Stimulated activated CD4-positive, alpha-beta T cell treated with anti-CD3 and anti-CD28 coated beads, Interleukin-1b, Interleukin-23, amount 100 ng/mL, for 4 hours (primary cell): ENCODE measurements at places on chromosomes 13 and 19.

- no peak for DNase-seq
These were observed 111.2 kb downstream of the KCNRG start for GRCh38 chr13:50126263-50126992.

DNA sequence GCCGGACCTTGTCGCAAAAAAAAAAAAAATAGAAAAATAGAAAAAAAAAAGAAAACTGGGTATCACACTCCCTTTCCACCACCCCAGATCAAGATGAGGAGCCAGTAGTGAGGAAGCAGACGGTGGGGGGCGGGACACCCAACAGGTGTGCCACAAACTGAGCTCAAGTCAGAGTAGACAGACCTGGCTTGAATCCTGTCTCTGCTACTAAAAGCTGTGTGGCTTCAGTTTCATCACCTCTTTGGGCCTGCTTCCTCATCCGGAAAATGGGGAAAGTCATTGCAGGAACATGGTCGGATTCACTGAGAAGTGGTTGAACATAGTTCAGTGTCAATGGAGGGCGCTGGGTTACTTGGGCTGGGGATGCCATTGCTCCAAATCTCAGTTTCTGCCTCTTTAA lies 2.9 kb downstream of the HIF3A start:
- no peak for DNase-seq

- no peak for DNase-seq
These were observed 752.2 kb downstream of the EFNB2 start for GRCh38 chr13:105783261-105783660.

DNA sequence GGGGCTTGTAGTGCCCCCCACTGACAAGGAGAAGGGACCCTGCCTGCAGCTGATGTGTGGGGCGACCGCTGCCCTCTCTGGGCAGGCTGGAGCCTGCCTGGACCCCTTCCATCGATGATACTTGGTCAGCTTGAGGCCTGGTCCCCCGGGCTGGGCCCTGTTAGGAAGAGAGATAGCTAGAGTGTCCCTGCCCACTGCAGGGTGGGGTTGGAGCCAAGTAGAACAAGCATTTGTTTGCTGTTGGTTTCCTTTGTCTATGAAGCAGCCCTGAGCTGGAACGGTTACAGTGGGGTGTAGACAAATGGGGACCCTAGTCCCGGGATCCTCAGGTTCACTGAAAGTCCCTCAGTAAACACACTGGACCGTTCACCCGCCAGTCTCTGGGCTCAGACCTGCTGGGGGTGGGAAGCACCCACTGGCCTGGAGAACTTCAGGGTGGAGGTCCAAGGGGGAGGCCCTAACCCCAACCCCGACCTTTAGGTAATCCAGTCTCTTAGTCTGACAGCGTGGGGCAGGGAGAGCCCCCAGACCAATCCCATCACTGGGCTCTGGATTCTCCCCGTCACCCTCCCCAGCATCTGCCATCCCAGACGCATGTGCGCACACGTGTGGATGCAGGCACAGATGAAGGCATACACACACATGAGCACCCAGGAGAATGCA lies 204.8 kb upstream of the ZNF536 start:
- DNase-seq = no peak

DNA sequence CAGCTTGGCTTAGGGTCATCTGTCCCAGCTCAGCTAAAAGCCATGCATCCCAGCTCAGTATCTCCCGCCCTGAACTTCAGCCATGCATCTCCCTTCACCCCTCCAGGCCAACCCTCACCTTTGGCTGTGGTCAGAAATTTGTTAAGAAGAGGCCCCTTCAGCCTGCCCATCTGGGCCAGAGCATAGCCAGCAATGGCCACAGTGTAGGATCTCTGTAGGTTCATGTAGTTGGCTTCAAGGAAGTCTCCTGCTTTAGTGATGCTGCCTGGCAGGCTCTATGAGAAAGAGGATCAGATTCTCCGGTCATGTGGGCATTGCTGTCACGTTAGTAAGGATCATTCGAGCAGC lies 16.6 kb upstream of the TNFSF14 start:
- no peak for DNase-seq

DNA sequence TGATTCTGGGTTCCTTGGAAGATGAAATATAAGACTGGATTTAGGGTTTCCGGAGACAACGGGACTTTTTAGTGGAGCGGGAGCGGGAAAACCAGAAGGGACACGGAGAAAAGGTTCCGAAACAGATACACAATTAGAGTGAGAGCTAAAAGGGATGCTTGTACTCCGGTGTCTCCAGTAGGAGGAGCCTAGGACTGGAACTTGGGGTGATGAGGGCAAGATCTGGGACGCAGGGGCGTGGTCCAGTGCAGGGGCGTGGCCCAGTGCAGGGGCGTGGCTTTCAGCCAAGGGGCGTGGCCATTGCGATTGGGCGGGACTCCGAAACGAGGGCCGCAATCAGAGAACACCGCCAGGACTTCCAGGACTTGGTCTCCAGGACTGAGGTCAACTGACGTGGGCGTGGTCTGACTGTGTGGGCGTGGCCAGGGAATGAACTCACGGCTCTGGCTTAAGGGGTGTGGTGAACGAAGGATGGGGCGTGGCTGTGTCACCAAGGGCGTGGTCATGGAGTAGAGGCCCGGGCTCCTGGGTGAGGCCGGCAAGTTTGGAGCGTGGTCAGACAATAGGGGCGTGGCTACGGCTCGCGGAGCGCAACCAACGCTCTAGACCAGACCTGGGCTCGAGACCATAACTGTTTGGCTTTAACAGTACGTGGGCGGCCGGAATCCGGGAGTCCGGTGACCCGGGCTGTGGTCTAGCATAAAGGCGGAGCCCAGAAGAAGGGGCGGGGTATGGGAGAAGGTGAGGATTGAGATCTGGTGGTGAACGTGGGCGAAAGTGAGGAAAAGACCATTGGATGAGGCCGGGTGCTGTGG lies at the start of gene DKKL1:
TSS of gene DKKL1 (plus strand) at position 610 of the 815 bp plus-strand sequence. CDS start at position 732, 122 bp downstream.
- DNase-seq = peak; percentile 32

DNA sequence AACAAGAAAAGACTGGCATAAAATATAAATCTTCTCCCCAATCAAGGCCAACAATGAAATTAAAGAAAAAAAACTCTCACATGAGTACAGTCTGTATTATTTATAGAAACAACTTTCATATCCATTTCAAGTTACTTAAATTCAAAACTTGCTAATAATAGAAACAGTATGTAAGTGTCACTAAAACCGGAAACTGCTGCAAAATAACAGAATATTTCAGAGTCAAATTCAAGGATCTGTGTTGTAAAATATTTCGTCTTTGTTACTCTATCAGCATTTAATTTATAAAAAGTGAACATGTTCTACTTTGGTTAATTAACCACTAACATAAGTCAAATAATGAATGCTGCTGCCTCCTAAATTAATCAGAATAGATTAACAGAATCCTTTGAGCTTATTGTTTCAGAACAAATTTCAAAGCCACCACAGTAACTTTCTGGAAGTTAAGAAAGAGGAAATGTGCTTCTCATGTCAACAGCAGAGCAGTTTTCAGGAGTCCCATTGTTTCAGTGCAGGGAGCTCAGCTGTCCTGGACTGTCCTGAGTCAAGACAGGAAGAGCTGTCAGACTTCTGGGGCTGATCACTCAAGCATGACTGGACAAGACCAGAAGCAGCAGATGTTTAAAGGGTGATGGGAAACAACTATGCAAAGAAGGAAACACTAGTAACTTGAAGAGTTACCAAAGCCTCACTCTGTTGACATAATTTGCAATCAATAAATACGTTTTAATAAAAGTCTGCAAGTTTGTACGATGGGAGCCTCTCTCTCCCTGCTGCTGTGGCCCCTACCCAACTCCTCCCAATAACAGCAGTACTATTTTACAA lies 76.9 kb downstream of the FOXO1 start:
- no peak for DNase-seq

GRCh38 chr19:45589768-45590167 lies 5.2 kb upstream of the OPA3 start:
- DNase-seq = no peak

GRCh38 chr19:10984166-10984735 lies 23.4 kb downstream of the SMARCA4 start:
- no peak for DNase-seq

GRCh38 chr19:50203281-50204080 lies at the start of gene MYH14:
TSS of gene MYH14 (plus strand) at chr19:50203622. CDS start at chr19:50210366, 6,744 bp downstream.
- DNase-seq = peak; percentile 25

GRCh38 chr19:5293612-5294378 lies 46.8 kb downstream of the PTPRS start:
- no peak for DNase-seq

DNA sequence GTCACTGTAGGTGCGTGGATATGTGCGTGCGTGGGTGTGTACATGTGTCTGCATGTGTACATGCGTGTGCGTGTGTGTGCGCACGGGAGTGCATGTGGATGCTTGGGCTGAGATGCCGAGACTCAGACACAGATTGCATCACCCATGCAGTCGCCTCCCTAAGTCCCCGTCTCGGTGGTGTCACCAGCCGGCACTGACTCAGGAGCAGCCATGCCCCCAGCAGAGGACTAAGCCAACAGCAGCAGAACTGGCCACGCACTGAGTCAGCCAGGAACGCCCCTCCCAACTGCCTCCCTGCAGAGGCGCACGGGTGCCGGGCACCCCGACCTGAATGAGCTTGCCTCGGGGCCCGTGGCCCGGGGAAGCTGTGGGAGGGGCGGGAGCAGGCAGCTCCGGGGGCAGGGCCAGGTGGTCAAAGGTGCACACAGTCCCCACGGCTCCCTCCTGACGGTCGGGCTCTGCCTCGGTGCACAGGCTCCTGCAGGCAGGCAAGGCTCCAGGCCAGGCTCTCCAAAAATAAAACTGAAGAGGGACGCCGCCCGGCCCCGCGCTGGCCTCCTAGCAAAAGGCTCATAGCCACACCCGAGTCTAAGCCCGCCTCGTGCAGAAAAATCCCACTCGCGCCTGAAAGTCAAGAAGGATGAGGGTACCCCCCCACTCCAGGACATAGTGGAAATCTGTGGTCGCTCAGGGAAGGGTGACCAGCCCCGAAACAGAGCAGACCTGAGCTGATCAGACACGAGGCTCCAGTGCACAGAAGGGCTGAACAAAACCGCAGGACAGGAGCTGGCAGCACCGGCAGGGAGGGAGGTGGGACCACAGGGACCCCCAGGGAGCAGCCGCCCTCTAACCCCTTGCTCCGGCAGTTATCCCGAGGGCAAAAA lies 49.2 kb downstream of the GADD45B start:
- DNase-seq = no peak

- DNase-seq = no peak
These were observed 50.7 kb downstream of the CEBPG start for GRCh38 chr19:33424181-33424580.

DNA sequence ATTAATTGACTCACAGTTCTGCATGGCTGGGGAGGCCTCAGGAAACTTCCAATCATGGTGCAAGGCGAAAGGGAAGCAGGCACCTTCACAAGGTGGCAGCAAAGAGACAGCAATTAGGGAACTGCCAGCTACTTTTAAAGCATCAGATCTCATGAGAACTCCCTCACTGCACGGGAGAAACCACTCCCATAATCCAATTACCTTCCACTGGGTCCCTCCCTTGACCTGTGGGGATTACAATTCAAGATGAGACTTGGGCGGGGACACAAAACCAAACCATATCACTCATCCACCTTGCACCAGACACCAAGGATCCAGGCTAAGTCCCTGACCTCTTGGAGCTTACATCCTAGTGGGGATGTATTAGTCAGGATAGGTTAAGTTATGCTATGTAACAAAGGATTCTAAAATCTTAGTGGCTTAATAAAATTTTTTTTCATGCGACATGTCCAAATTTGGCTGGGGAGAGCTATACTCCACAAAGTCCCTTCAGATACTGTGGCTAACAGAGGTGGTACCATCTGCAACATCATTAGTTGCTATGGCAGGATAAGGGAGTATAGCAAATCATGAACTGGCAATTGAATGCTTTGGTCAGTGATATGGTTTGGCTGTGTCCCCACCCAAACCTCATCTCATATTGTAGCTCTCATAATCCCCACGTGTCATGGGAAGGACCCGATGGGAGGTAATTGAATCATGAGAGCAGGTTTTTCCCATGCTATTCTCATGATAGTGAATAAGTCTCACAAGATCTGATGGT lies 8.3 kb upstream of the FAM187B start:
- no peak for DNase-seq

GRCh38 chr19:30640252-30640965 lies 268.2 kb downstream of the ZNF536 start:
- DNase-seq = no peak

GRCh38 chr13:31903111-31903815 lies 128.3 kb upstream of the FRY start:
- no peak for DNase-seq

DNA sequence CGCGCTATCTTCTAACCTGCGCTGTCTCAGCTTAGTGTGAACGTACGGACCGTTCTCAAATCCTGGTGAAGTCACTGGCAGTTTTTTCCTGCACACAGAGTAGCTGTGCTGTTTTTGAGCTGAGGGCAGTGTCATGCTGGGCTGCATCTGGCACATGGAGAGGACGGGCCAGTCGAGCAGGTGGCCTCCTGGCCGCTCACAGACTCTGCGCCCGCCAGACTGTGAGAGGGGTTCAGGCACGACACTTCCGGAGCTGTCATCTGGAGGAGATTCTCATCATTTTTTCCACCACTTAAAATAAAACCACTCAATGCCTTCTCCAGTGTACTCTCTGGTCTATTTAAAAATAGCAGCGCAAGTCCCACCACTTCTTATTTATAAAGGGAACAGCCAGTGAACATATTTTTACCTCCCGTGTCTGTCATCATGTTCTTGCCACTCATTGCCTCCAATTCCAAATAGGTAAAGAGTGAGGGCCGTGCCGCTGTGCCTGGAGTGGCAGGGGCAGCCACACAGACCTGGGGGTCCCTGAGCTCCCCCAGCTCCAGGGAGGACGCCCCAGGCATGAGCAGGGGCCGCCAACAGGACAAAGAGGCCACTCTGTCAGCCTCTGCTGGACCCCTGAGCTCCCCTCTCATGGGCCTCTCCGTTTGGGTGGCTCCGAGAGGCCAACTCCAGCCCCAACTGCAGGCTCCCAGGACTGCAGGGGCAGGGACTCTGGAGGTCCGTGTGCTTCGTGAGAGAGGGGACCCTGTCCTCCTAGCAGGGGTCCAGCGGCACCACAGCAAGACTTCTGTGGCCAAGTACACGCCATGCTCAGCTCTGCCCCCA lies 36.9 kb upstream of the GRTP1 start:
- no peak for DNase-seq

DNA sequence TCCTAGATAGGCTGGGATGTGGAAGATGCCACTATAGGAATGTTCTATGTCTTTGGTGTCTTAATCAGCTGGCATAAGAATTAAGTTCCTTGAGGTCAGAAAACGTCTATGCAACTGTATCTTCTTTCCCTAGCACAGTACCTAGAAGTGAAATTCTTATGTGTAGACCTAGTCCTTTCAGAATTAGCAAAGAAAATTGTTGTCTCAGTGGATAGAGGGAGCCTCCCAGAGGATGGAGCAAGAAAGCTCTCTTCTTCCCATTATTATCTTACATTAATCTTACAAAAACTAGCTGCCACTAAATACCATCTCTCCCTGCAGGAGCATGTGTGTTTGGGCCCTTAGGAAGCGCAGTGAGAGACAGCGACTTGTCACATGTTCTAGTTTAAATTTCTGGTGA lies 11.6 kb downstream of the CLDN10 start:
- DNase-seq = no peak
